ENCODE measurements at places on chromosomes 16 and 17. TPM values are rescaled to one million over a fixed set of nuclear protein-coding genes. Genes with fewer than 3 reads are reported as not detected.
A peak's percentile ranks its signal among the peaks of the same experiment; 100 is the strongest.

The ZNF200 gene
- total RNA-seq = 9.6 TPM

The CLCN7 gene
- total RNA-seq = 36.8 TPM

The RANBP10 gene
- 18.9 TPM for total RNA-seq

The TUBG2 gene
- total RNA-seq = 7.5 TPM

The PRSS21 gene
- total RNA-seq = 12.5 TPM

The SPATA22 gene
- not detected for total RNA-seq

The TNFSF12 gene
- 11.8 TPM for total RNA-seq

The CFAP97D1 gene
- not detected for total RNA-seq

The ABCC11 gene
- total RNA-seq = 0.54 TPM

The MT1E gene
- total RNA-seq = 23.3 TPM

DNA sequence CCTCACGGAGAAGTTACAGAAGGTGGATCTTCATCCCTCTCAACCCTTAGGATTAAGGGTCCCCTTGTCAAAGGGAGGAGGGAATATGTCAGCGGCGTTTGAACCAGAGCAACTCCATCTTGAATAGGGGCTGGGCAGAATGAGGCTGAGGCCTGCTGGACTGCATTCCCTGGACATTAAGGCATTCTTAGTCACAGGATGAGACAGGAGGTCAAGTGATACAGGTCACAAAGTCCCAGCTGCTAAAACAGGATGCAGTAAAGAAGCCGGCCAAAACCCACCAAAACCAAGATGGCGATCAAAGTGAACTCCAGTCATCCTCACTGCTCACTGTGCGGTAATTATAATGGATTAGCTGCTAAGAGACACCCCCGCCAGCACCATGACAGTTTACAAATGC lies 36.7 kb downstream of the RBFOX3 start:
- H3K36me3 ChIP-seq = no peaks in the 10 kb centered on the region
- no peak overlapping the region for H3K27ac ChIP-seq
- DNase-seq = no peak
- no peaks in the 10 kb centered on the region for H3K4me1 ChIP-seq
- H3K27me3 ChIP-seq = peaks cover 3% of the 10 kb centered on the region

- H3K36me3 ChIP-seq = peaks cover 28% of the 10 kb centered on the region
- H3K27ac ChIP-seq = no peak overlapping the region
- peaks cover 6% of the 10 kb centered on the region for H3K4me1 ChIP-seq
- H3K4me3 ChIP-seq = no peak overlapping the region
- H3K27me3 ChIP-seq = no peaks in the 10 kb centered on the region
- DNase-seq = no peak
Observed at GRCh38 chr16:69885722-69886121, 65.4 kb upstream of the CLEC18A start.

- H3K36me3 ChIP-seq = no peaks in the 10 kb centered on the region
- no peak for DNase-seq
- no peaks in the 10 kb centered on the region for H3K27me3 ChIP-seq
- no peak overlapping the region for H3K27ac ChIP-seq
Observed at GRCh38 chr17:77560381-77560780, 398.1 kb upstream of the TNRC6C start.

DNA sequence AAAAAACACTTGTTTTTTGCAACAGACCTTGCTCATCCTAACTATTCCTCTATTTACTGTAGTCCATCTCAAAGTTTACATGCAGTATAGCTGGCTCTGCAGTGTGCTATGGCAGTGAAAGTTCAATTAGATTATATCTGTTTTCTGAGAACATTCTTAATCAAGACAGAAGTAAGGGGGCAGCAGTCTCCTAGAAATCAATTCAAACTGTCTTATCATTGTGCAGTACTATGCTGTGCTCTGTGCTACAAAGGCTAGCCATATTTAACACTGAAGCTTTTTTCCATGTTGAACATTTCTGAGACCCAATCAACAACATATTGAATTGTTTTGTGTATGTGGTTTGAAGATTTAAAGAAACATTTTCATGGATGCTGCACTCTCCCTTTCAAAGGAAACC lies 11.4 kb downstream of the NETO2 start:
- no peaks in the 10 kb centered on the region for H3K36me3 ChIP-seq
- peaks cover 5% of the 10 kb centered on the region for H3K4me1 ChIP-seq
- H3K4me3 ChIP-seq = no peak overlapping the region
- no peak for DNase-seq
- H3K27ac ChIP-seq = no peak overlapping the region
- H3K27me3 ChIP-seq = peaks cover 7% of the 10 kb centered on the region

GRCh38 chr17:5135726-5136579 lies 20.1 kb downstream of the USP6 start:
- no peak overlapping the region for H3K27ac ChIP-seq
- no peaks in the 10 kb centered on the region for H3K27me3 ChIP-seq
- no peak for DNase-seq
- H3K36me3 ChIP-seq = no peaks in the 10 kb centered on the region

DNA sequence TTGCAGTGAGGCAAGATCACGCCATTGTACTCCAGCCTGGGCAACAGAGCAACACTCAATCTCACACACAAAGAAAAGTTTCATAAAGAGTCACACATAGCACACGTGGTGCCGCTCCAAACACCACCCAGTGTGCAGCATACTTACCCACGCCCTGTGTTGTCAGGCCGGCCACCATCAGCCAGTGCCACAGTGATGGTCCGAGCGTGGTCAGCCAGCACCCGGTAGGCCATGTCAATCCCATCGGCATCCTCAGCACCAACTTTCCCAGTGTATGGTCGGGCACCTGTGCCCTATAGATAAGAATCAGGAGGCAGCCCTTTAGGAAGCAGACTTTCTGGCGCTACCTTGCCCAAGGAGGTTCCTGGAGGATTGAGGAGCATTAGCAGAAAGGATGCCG lies 17.7 kb upstream of the EXOSC6 start:
- H3K4me1 ChIP-seq = no peaks in the 10 kb centered on the region
- DNase-seq = no peak
- H3K36me3 ChIP-seq = peaks cover 66% of the 10 kb centered on the region
- no peak overlapping the region for H3K27ac ChIP-seq
- H3K4me3 ChIP-seq = no peak overlapping the region

DNA sequence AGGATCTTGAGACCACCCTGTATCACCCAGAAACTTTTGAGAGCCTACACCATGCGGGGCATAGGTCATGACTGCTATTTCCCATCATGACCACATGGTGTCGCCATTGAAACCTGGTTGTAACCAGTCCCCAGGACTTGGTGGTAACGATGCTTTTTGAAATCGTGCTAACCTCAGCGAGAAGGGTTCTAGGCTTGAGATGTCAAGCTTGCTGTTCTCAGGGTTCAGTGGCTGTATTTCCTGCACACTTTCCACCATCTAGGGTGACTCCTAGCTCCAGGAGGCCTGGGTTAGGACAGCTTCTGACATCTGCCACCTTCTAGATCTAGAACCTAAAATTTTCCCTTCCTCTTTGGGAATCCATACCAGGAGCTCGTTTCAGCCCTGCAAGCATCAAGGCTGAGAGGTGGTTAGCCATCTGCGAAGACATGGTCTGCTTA lies 13.0 kb upstream of the SPNS3 start:
- no peaks in the 10 kb centered on the region for H3K4me1 ChIP-seq
- DNase-seq = peak; percentile 74
- no peaks in the 10 kb centered on the region for H3K27me3 ChIP-seq

DNA sequence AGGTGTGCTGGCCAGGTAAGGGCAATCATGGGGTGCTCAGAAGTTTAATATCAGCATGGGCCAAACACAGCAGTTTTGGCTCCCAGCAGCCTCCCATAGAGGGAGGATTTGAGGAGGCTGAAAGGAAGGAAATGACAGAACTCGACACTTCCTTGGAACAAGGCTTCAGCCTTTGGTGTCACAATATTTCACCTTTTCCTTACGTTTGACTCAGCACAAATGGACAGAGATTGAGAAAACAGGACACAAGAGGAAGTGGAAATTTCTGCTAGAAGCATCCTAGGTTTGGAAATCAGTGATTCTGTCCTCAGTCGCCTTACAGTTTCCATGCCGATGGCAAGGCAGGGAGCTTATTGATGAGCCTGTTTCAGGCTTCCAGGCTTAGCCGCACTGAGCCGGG lies 181.4 kb downstream of the MAF start:
- H3K27me3 ChIP-seq = peaks cover 2% of the 10 kb centered on the region
- H3K36me3 ChIP-seq = no peaks in the 10 kb centered on the region
- H3K27ac ChIP-seq = no peak overlapping the region
- DNase-seq = no peak
- no peak overlapping the region for H3K4me3 ChIP-seq
- peaks cover 14% of the 10 kb centered on the region for H3K4me1 ChIP-seq

GRCh38 chr16:50067290-50067853 lies 1.6 kb downstream of the HEATR3 start:
- peak overlapping the region; percentile 81 for H3K27ac ChIP-seq
- H3K4me1 ChIP-seq = peaks cover 38% of the 10 kb centered on the region
- no peaks in the 10 kb centered on the region for H3K27me3 ChIP-seq
- peaks cover 25% of the 10 kb centered on the region for H3K36me3 ChIP-seq

- no peak overlapping the region for H3K27ac ChIP-seq
- no peaks in the 10 kb centered on the region for H3K27me3 ChIP-seq
- H3K4me1 ChIP-seq = peaks cover 58% of the 10 kb centered on the region
- peak overlapping the region; percentile 49 for H3K4me3 ChIP-seq
- DNase-seq = peak; percentile 69
Observed at GRCh38 chr17:48456589-48456988, 26.6 kb upstream of the SKAP1 start.

Measured in activated CD8-positive, alpha-beta T cell treated with anti-CD3 and anti-CD28 coated beads for 36 hours (primary cell).